ENCODE measurements at places on chromosomes 7 and 10.

GRCh38 chr10:79184657-79185056, 115.9 kb downstream of the ZMIZ1 start:
- no peak for DNase-seq

DNA sequence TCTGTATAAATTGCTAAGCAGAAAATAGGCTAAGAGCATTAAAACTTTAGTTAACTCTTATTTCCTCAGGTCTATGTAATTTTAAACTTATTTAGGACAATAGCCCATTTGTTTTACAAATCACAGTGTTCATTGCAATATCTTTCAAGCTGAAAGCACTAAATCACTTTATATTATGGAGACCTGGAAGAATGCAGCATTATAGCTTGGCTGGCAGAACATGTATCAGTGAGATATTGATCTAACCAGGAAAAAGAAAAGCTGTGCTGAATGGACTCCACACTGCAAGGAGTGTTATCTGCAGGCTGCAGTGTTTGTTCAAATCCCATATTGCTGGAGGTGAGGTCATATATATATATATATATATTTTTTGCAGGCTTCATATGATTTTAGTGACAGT, 517.5 kb downstream of the NRG3 start:
- no peak for DNase-seq

- no peak for DNase-seq
These were observed 36.3 kb downstream of the CALML3 start for GRCh38 chr10:5560817-5561703.

DNA sequence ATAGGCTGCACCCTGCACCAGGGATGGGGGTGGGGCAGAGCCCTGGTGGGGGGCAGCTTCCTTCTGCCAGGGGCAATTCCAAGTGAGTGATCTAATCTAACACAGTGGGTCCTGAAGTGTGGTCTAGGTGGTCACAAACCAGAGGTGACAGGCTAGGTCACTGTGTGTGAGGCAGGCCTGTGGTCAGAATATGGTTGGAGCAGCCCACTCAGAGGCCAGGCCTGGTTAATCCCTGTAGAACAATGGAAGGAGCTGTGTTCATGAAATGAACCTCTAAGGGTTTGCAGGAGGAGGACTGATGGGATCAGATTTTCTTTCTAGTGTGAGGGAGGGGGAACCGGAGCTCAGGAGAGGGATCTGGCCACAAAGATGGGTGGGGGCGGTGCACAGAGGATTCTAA, 10.0 kb upstream of the TSPAN14 start:
- DNase-seq = no peak

DNA sequence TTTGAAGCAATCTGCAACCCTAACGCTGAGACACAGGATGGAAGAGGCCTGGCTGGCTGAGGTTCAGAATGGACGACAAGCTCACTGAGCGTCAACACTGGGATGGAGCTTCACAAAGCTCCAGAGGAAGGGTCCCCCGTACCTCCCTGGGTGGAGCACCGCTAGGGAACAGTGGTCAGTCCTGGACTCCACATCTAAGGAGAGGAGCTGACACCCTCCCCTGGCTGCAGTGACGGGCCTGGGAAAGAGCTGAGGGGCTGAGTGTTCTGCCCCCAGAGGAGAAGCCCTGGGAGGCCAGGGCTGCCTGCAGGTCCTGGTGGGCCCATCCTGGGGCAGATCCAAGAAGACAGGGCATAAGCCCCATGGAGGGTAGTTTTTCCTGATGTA, 146.2 kb downstream of the ARHGAP22 start:
- DNase-seq = no peak

DNA sequence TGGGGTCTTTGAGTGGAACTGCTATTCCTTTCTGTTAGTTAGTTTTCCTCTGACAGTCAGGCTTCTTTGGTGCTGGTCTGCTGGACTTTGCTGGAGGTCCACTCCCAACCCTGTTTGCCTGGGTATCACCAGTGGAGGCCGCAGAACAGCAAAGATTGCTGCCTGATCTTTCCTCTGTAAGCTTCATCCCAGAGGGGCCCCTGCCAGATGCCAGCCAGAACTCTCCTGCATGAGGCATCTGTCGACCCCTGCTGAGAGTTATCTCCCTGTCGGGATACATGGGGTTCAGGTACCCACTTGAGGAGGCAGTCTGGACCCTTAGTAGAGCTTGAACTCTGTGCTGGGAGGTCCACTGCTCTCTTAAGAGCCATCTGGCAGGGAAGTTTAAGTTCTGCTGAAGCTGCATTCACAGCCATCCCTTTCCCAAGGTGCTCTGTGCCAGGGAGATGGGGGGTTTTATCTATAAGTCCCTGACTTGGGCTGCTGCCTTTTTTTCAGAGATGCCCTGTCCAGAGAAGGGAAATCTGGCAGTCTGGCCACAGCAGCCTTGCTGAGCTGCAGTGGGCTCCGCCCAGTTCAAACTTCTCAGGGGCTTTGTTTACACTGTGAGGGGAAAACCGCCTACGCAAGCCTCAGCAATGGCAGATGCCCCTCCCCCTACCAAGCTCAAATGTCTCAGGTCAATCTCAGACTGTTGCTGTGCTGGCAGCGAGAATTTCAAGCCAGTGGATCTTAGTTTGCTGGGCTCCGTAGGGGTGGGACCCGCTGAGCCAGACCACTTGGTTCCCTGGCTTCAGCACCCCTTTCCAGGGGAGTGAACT, 89.7 kb upstream of the CDK6 start:
- DNase-seq = peak; percentile 2

DNA sequence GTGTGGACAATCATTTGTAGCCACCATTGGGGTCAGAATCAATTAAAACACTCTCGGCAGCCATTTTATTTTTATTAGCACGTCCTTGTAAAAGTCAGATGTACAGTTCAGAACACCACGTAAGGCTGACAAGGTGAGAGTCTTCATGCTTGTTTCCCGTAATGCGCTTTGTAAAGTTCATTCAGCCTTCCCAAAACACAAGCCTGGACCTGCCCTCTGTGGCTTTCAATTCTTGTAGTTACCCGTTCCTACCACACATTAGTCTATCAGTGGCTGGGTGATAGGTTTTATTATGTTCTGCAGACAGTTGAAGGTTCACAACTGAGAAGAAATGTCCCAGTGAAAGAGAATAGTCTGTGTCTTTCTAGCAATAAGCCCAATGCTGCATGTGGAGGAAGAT, 35.4 kb downstream of the GAD2 start:
- no peak for DNase-seq

GRCh38 chr7:44087911-44088838, 5.8 kb upstream of the POLM start:
- peak; percentile 70 for DNase-seq

DNA sequence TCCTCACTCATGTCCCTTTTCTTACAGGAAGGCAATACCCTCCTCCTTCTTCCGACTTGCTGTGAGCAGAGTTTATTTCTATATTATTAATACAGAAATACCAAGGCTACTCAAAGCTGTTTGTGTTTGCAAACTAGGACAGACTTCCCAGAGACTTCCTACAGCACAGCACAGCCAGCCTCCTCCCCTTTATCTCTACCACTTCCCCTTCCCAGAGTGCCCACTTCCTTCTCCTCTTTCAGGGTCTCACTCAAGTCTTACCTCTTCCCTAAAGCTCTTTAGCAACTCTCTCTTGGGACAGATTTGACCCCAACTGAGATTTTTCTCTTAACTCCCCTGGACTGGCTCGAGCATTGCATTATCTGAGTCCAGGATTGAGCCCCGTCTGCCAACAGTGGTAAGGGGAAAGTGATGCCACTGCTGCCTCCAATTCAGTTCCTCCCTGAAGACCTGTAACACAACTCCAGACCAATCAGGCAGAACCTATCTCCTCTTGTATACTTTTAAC, 5.5 kb upstream of the LRGUK start:
- no peak for DNase-seq

DNA sequence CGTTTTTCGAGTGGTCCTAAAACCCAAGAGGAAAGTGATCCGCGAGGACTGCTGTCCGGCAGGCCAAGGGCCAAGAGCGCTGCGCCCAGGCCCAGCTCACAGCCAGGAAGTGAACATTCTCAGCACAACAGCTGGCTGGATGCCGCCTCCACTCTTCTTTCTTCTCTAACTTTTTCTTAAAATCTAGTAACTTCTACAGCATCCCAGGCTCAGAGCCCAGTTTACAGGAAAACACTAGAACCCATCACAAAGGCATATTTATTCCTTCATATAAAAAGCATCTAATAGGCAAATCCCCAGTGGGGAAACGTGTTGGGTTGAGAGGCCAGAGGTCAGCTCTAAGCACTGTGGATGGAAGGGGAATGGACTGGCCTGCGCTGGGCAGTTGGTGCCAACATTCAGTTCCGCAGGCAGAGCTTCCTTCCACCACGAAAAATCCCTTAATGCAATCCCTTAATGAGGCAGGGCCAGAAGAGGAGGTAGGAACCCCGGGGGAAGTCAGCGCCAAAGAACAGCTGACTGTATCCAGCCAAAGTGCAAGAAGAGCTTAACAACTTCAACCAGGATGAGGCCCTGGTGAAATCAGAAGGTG, 74.8 kb downstream of the ZRANB1 start:
- DNase-seq = no peak

GRCh38 chr10:30510932-30511700, 77.1 kb downstream of the MAP3K8 start:
- no peak for DNase-seq

Measured in brain pericyte (primary cell).